ENCODE measurements at places on chromosomes 6 and 20.

GRCh38 chr6:156992020-156992804, 215.0 kb downstream of the ARID1B start:
- DNase-seq: no peak

DNA sequence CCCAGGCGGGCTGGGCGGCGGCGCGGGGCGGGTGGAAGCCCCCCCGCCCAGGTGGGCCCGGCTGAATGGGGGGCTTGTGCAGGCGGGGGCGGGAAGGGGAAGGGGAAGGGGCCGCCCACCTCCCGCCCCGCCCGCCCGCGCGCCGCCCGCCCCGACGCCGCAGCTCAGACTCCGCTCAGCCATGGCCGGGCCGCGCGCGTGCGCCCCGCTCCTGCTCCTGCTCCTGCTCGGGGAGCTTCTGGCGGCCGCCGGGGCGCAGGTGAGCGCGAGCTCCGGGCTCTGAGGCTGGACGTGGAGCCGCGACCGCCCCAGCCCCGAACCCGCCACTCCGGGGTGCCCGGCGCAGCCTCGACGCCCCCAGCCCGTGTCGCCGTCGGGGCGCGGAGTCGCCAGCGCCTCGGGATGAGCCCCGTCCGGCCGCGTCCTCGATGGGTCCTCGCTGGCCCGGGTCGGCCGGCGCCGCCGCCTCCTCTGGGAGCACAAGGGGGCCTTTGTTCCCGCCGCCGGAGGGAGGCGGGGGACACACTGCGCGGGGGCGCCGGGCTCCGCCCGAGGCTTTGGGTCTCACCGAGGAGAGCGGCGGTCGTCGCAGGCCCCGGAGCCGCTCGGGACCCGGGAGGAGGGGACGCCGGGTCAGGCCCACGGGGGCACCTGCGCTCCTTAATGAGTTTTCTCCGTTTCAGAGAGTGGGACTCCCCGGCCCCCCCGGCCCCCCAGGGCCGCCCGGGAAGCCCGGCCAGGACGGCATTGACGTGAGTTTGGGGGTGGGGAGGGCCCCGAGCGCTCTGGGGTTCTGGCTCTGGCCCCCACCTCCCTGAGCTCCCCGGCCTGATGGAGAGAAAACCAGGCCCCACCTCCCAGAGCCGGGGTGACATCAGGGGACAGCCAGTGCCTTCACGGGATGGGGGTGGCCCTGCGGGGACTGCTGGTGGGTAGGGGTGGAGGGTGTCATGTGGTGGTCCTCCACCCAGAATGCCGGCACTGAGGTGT, at the start of gene COL9A3:
COL9A3 (plus strand) TSS at position 167 of the 990 bp plus-strand sequence; CDS start at position 182, 15 bp downstream.
- DNase-seq: peak; percentile 61

GRCh38 chr6:137819740-137820139, 47.3 kb upstream of the TNFAIP3 start:
- DNase-seq: no peak

DNA sequence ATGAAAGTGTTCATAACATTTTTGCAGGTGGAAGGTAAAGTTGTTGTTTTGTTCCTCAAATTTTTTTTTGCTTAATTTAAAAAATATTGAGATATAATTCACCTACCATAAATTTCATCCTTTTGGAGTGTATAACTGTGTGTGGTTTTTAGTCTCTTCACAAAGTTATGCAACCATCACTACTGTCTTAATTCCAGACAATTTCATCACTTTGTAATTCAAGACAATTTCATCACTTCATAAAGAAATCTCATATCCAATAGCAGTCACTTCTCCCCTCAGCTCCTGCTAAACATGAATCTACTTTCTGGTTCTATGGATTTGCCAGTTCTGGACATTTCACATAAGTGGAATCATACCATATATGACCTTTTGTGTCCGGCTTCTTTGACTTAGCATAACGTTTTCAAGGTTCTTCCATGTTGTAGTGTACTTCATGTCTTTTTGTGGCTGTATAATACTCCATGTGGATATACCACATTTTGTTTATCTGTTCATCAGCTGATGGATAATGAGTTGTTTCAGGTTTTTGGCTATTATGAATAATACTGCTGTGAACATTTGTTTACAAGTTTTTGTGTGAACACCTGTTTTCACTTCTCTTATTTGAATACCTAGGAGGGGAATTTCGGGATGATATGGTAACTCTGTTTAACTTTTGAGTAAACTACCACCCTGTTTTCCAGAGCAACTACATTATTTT, 18.8 kb downstream of the ZFAND3 start:
- DNase-seq: no peak

DNA sequence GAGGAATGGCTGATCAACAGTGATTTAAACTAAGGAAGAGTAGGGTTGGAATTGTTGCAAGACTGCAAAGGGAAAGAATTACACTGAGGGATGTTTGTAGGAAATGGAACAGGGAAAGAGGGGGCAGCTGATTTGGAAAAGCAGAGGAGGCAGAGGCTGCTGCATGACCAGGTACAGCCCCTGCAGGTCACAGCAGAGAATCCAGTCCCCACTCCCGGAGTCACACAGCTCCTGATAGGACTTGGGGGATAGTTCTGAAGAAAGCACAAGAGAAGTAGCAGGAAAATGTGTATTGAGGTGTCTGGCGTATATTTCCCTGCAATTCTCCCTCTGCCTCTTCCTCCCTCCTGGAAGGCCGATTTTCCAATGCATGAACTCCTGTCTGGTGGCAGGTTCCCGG, 92.5 kb upstream of the PDE10A start:
- DNase-seq: no peak

DNA sequence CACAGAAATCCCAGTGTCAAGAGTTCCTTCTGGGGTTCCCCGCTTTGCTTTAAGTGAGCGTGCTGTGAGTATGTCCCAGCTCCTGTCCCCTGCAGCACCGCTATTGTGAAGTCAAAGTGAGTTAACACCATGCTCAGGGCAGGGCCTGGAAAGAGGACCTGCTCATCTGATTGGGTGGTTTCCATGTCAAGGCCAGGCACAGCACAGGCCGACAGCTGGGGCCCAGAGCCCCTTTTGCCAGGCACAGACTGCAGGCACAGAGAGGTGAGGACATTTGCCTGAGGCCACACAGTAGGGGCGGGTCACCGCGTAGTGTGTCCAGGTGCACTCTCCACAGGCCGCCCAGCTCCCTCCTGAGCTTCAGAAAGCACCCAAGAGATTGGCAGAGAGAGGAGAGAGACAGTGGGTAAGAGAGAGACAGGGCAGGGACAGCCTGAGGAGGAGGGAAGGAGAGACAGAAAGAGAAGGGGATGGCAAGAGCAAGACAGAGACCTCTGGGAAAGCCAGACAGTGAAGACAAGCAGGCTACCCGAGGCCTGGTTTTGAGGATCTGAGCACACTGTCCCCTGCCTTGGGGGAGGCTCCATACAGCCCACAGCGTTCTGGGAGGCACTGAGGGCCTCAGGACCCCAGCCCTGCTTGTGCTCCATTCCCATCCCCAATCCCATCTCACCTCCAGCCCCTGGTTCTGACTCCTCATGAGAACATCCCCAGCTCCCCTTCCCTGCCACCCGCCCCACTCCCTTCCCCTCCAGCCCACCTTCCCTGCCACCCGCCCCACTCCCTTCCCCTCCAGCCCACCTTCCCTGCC, 6.5 kb upstream of the BPIFB1 start:
- DNase-seq: no peak

DNA sequence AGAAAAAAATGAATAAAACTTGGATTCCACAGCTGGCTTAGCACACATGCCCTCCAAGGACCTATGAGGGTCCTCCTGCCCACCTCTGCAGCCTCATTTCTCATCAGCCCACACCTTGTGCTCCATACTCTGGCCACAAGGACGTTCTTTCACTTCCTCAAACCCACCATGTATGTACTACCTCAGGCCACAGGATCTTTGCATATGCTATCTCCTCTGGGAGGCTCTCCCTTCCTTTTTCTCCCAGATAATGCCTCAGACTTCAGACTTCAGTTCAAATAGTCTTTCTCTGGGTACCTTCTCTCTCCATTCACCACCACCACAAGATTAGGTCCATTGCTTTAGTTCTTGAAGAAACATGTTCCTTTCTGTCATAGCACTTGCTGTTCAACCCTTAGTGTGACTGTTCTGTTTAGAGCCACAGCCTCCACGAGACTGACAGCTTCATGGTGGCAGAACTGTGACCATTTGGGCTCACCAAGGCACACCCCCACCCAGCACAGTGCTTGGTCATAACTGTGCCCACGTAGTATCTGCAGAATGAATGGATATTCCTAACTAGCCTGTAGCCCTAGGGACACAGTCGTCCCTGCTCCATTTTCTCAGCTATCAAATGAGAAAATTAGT, 146.7 kb upstream of the LRFN2 start:
- DNase-seq: no peak

GRCh38 chr6:70411542-70412251, 1.6 kb upstream of the FAM135A start:
- no peak for DNase-seq

DNA sequence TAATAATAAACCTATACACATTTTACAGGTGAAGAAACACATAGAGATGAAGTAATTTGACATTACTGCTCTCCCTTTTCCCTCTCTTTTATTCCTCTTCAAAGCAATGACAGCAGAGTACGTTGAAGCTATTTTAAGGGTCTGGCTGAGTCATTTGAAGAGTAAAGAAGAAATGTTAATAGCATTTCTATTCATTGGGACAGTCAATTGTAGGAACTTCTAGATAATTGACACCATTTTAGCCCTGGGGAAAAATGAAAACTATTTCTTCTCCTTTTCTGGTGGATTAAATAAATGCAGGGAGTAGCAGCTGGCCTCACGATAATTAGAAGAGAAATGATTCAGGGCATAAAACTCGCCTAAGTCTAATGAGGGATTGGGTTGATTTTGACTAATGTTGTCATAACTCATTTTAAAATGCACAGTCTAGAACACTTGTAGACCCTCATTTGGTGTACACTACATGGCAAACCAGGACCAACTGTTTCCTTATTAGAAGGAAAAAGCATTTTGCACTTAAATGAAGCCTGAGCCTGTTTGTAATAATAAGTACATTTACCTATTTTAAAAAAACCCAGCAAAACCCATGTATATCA, 48.1 kb downstream of the RIPOR2 start:
- peak; percentile 83 for DNase-seq

DNA sequence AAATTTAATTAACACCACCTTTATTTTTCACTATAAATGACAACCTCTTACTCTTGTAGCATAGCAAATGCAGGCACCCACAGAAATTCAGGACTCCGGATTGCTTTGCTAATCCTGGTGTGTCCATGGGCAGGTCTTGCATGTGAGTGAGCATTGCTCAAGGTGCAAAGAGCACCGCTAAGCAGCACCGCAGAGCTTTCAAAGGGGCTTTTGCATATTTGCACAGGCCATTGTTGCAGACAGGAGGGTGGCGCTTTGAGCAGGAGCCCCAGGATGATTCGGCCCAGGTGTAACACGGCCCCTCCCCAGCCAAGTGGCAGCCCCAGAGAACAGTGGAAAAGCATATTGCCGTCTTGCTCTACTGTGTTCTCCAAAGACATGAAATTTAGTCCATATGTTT, 293.2 kb downstream of the NRN1 start:
- no peak for DNase-seq

- DNase-seq: no peak
These were observed 513.2 kb upstream of the MARCKS start for GRCh38 chr6:113343940-113344339.

DNA sequence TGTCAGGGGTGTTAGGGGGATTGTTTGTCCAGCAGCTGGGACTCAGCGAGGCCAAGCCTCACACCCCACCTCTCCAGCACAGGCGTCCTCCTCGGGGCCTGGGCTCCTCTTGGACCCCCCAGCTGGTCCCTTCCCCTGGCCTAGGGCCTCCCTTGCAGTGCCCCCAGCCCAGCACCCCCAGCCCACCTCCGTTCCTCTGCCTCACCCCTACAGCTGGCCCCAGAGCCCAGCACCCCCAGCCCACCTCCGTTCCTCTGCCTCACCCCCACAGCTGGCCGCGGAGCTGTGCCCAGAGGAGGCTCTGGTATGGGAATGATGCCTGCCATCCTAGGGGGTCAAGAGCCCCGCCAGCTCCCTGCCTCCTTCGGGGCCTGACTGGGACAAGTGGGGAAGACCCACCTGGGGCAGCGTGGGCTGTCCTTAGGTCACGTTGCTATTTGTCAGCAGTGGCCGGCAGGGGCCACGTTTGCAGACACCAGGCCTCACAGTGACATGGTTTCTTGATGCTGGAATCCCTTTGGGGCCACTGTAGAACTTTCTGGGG, 7.9 kb upstream of the COL20A1 start:
- DNase-seq: no peak

DNA sequence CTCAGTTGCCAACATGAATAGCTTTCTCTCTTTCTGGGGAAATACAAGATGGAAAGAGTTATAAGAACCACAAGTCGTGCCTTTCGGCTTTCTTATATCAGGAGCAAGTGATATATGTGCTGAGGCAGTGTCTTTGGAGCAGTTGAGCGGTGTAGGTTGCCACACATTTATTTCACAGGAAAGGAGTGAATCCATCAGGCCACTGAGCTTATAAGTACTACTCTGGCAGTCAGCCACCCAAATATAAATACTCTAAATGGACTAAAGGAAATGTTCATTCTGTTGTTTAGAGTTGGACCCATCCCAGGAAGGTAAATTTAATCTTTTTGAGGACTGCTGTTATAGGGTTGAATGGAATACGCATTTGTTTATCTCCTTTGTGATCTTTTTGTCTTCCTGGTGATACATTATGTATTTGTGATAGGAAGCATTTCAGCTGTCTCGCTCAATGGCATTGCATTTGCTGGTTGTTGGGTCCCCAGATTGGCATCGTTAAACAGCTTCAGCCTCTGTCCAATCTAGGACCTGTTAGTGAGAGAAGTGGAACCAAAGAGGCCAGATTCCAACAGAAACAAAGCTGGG, 139.7 kb downstream of the SOBP start:
- no peak for DNase-seq

DNA sequence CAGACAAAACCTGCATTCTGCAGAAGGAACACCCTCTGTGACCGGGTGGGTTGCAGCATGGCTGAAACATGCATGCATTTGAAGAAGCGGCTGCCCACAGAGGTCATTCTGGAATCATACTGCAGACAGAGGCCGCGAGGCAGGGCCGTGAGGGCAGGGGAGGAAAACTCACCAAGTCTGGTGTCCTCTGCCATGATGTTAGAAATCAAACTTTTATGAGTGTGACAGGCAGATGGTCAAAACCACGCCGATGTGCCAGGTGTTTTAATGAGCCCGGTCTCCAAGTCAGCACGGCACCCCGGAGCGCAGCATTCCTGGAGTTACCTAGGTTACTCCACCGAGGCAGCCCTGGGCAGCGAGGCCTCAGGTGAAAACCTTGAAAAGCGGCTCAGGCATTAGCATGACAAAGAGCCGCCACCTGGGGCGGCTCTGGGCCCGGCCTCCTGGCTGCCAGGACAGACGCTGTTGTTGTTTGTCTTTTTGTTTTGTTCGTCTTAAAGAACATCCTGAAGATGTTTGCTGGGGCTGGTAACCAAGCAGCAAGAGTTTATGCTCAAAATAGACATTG, 255.6 kb downstream of the ERMARD start:
- DNase-seq: peak; percentile 11

DNA sequence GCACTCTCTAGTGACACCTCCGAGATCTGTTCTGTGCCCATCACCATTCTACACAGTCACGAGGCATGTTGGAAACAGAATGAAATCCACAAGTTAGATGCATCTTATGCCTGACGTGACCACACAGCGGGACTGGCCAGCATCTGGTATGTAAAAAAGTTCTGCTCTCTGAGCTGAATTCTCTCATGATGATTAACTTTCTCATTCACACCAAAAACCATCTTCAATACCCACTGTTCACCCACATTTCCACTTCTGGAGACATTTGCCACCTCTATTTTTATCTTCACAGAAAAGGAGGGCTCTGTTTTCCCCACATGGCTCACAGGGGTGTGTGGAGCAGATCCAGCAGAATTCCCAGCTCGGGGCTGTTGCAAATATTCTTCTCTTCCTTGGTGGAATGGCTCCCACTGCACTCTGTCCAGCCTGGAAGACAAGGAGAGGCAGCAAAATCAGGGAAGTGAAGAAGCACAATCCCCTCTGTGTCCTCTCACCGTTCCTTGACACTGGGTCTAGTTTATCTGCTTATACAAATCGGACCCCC, 303.4 kb downstream of the TAF4 start:
- no peak for DNase-seq
